ENCODE measurements at places on chromosomes 11 and 22. TPM values are rescaled to one million over a fixed set of nuclear protein-coding genes. Genes with fewer than 3 reads are reported as not detected.

Gene SAA2
- total RNA-seq: not detected

Gene BDNF
- total RNA-seq: 8.5 TPM

Gene PHF21B
- not detected for total RNA-seq

Gene MYRF
- 0.97 TPM for total RNA-seq

Gene CACNA1I
- not detected for total RNA-seq

Gene GRM5
- under 0.01 TPM for total RNA-seq

Gene SMTNL1
- total RNA-seq: not detected

Gene PTGDR2
- not detected for total RNA-seq

Gene CSF2RB
- total RNA-seq: 19.1 TPM

Gene KCNJ4
- not detected for total RNA-seq

Gene LGR4
- 5.2 TPM for total RNA-seq

Gene FUT4
- 4.1 TPM for total RNA-seq

Gene CDC42EP2
- 20.8 TPM for total RNA-seq

Gene DKK3
- 223 TPM for total RNA-seq

Gene MUC2
- total RNA-seq: not detected

Measured in epithelial cell of umbilical artery (primary cell).